NCI-H1092 (cell line): ENCODE measurements at places on chromosomes 11 and 22.

- DNase-seq: peak; percentile 61
Measured at GRCh38 chr11:19730373-19730772, 17.7 kb downstream of the NAV2 start.

DNA sequence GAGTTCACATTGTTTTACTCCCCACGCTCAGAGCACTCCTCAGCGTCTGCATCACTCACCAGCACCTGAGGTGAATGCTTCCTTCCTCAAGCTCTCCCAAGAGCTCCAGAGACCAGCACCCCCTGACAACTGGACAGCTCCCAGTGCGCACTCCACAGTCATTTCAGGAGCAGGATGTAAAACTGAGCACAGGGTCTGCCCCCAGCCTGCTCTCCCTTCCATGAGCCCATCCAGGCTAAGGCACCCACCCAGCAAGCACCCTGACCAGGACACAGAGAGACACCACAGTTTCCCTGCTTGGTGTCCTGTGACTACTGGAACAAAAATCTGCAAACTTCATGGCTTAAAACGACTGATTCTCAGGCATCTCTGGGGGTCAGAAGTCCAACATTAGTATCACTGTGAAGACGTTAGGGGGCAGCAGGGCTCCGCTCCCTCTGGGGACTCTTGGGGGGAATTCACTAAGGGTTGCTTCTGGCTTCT, 3.3 kb downstream of the SCGB1D2 start:
- DNase-seq: no peak

DNA sequence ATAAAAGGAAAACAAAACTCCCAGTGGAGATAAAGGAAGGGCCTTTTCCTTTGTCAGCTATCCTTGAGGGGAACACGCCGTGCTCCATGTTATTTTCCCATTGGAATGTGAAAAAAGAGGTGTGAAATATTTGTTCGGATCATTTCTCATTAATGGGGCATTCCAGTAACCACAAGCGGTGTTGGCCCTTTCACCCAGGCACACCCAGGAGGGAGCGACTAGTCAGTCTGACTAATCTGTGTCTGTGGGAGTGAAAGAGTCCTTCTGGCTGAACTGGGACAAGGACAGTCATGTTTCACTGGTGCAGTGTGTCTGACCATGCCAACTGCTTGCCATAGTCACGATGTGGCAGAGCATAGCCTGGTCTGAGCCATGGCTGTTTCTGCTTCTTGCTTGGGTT, 13.0 kb upstream of the MYEOV start:
- no peak for DNase-seq

- no peak for DNase-seq
Measured at GRCh38 chr22:20847318-20847822, 11.2 kb downstream of the PI4KA start.

GRCh38 chr11:15815246-15816195, 540.8 kb downstream of the SOX6 start:
- no peak for DNase-seq

DNA sequence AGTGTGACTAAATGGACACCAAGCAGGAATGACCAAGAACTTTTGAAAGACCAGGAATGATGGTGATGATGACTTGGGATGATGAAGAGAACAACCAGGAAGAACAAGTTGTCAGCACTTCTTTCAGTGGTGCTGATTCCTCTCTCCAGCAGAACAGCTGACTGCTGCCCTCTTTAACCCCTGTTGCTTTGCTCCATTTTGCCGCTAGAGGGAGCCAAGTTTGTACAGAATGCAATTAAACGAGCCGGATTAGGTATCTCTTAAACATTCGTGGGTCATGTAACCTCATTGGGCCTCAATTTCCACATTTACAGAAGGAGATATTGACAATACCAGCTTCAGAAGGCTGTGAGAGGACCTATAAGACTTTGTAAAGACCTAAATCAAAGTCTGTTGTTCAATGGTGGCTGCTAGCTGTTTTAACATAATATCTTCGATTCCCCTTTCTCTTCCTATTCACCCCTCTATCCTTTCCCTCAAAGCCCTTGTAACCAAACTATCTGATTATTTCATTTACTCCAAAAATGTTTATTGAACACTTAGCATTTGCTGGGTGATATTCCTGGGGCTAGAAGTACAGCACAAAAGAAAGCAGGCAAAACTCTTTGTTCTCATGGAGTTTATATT, 1.9 kb downstream of the OR4S1 start:
- DNase-seq: peak; percentile 51

GRCh38 chr11:46277622-46278386, at the start of gene CREB3L1:
Gene CREB3L1 (plus strand): TSS chr11:46277662. CDS start chr11:46278112, 450 bp downstream.
- DNase-seq: no peak
